ENCODE measurements at places on chromosomes 2 and 18. TPM values are rescaled to one million over a fixed set of nuclear protein-coding genes. Genes with fewer than 3 reads are reported as not detected.

- no peaks in the 10 kb centered on the region for H3K36me3 ChIP-seq
- DNase-seq = no peak
- H3K27ac ChIP-seq = peak overlapping the region; percentile 76
- no peak overlapping the region for H3K4me3 ChIP-seq
- H3K4me1 ChIP-seq = peaks cover 5% of the 10 kb centered on the region
- no peaks in the 10 kb centered on the region for H3K27me3 ChIP-seq
Measured at GRCh38 chr2:20140321-20141055, 84.4 kb downstream of the SDC1 start.

- no peaks in the 10 kb centered on the region for H3K4me1 ChIP-seq
- DNase-seq = no peak
- H3K4me3 ChIP-seq = no peak overlapping the region
- no peaks in the 10 kb centered on the region for H3K36me3 ChIP-seq
- no peak overlapping the region for H3K27ac ChIP-seq
Measured at GRCh38 chr2:98177286-98177685, 90.3 kb downstream of the VWA3B start.

GRCh38 chr18:49435170-49435569 is 25.3 kb downstream of the DYM start:
- peaks cover 2% of the 10 kb centered on the region for H3K4me1 ChIP-seq
- no peaks in the 10 kb centered on the region for H3K36me3 ChIP-seq
- H3K27me3 ChIP-seq = no peaks in the 10 kb centered on the region
- no peak overlapping the region for H3K4me3 ChIP-seq

GRCh38 chr2:232538671-232539070 is 821 bp upstream of the CHRNG start:
- H3K36me3 ChIP-seq = no peaks in the 10 kb centered on the region
- peak; percentile 55 for DNase-seq
- no peaks in the 10 kb centered on the region for H3K27me3 ChIP-seq
- H3K4me1 ChIP-seq = no peaks in the 10 kb centered on the region
- H3K4me3 ChIP-seq = no peak overlapping the region

GRCh38 chr2:40448476-40449079 is 3.3 kb downstream of the SLC8A1 start:
- no peaks in the 10 kb centered on the region for H3K27me3 ChIP-seq
- no peak overlapping the region for H3K4me3 ChIP-seq
- no peaks in the 10 kb centered on the region for H3K36me3 ChIP-seq
- DNase-seq = no peak
- H3K4me1 ChIP-seq = peaks cover 2% of the 10 kb centered on the region

GRCh38 chr2:224781400-224781799 is 65.2 kb upstream of the CCDC195 start:
- no peaks in the 10 kb centered on the region for H3K27me3 ChIP-seq
- DNase-seq = no peak
- no peak overlapping the region for H3K4me3 ChIP-seq

The UGT1A4 gene
- not detected for total RNA-seq

GRCh38 chr2:32825291-32825712 is 121.5 kb upstream of the LTBP1 start:
- peaks cover 2% of the 10 kb centered on the region for H3K36me3 ChIP-seq
- H3K27me3 ChIP-seq = no peaks in the 10 kb centered on the region
- H3K4me1 ChIP-seq = peaks cover 4% of the 10 kb centered on the region
- H3K4me3 ChIP-seq = no peak overlapping the region
- no peak for DNase-seq

GRCh38 chr2:119126650-119127049 is 31.9 kb downstream of the C1QL2 start:
- no peaks in the 10 kb centered on the region for H3K27me3 ChIP-seq
- H3K27ac ChIP-seq = no peak overlapping the region
- no peaks in the 10 kb centered on the region for H3K36me3 ChIP-seq
- no peak for DNase-seq

GRCh38 chr2:29527947-29528346 is 393.4 kb downstream of the ALK start:
- no peak for DNase-seq
- H3K27me3 ChIP-seq = no peaks in the 10 kb centered on the region
- no peak overlapping the region for H3K27ac ChIP-seq
- no peak overlapping the region for H3K4me3 ChIP-seq
- no peaks in the 10 kb centered on the region for H3K4me1 ChIP-seq

DNA sequence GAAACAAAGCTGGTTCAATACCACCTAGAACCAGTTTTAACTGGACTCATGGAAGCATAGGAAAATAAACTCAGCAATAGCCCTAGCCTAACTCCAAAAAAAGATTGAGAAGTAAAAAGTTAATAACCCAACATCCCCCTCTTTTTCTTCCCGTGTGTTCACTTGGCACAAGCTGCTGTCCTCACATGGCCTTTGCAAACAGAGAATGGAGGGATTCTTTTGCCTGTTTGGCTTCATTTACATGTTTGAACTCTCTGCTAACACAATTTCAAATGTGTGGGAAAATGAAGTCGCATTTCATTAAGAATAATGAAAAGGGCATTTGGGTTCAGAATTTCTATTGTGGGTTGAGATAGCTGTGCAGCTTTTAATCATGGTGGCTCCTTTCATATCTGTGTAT is 589.2 kb upstream of the LRRTM1 start:
- no peak overlapping the region for H3K4me3 ChIP-seq
- no peak overlapping the region for H3K27ac ChIP-seq
- H3K36me3 ChIP-seq = no peaks in the 10 kb centered on the region

The MYL12A gene
- 421 TPM for total RNA-seq

- no peak overlapping the region for H3K27ac ChIP-seq
- no peaks in the 10 kb centered on the region for H3K27me3 ChIP-seq
- no peak for DNase-seq
- no peaks in the 10 kb centered on the region for H3K4me1 ChIP-seq
- H3K4me3 ChIP-seq = no peak overlapping the region
Measured at GRCh38 chr2:50773211-50773932, 258.6 kb downstream of the NRXN1 start.

- no peaks in the 10 kb centered on the region for H3K36me3 ChIP-seq
- H3K4me1 ChIP-seq = no peaks in the 10 kb centered on the region
- no peak for DNase-seq
- peak overlapping the region; percentile 82 for H3K27ac ChIP-seq
- no peaks in the 10 kb centered on the region for H3K27me3 ChIP-seq
Measured at GRCh38 chr2:209526561-209526960, 102.7 kb downstream of the MAP2 start.

The AQP12B gene
- total RNA-seq = not detected

GRCh38 chr2:234453216-234453615 is 43.7 kb downstream of the ARL4C start:
- no peak overlapping the region for H3K4me3 ChIP-seq
- no peak for DNase-seq
- H3K36me3 ChIP-seq = no peaks in the 10 kb centered on the region
- H3K27ac ChIP-seq = no peak overlapping the region

All from ascending aorta (tissue), 2 donors.